Fibroblast of skin of right biceps (primary cell): ENCODE measurements at places on chromosomes 4 and X.

DNA sequence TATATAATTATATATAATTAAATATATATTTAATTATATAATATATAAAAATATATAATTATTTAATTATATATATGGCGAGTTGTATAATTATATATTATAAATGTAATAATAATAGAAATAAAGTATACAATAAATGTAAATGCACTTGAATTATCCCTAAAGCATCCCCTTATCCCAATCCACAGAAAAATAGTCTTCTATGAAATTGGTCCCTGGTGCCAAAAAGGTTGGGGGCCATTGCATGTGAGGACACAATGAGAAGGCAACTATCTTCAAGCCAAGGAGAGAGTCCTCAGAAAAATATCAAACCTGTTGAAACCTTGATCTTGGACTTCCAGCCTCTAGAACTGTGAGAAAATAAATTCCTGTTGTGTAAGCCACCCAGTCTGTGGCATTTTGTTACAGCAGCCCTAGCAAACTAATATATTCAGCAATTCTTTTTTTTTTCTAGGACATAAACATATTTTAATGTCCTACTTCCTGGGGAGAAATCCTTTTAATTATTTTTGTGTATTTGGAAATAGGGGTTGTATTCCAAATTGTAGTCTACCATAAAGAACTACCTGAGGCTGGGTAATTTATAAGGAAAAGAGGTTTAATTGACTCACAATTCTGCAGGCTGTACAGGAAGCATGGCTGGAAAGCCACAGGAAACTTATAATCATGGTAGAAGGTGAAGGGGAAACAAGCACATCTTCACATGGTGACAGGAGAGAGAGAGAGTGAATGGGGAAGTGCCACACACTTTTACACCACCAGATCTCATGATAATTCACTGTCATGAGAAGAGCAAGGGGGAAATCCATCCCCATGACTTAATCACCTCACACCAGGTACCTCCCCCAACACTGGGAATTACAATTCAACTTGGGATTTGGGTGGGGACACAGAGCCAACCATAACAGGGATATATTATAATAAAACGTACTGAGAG, 22.9 kb upstream of the CXCL2 start:
- no peak for DNase-seq

- DNase-seq: no peak
These were observed 39.4 kb downstream of the GEMIN8 start for GRCh38 chrX:13990126-13990800.

DNA sequence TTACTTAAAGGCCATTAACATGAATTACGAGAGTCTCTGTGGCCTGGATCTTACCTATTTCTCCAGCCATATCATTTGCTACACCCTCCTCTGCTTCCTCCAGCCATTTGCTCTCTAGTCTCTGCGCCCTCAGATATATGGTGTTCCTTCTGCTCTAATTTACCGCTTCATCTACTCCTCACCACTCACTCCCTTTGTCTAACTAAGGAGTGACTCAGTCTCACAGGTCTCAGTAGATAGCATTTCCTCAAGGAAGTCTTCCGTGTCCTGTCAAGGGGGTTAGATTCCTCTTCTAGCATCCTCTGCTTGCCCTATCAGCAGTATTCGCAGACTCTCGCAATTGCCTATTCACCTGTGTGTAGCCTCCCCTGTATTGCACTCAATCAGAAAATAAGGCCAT, 892.1 kb upstream of the INTU start:
- no peak for DNase-seq

DNA sequence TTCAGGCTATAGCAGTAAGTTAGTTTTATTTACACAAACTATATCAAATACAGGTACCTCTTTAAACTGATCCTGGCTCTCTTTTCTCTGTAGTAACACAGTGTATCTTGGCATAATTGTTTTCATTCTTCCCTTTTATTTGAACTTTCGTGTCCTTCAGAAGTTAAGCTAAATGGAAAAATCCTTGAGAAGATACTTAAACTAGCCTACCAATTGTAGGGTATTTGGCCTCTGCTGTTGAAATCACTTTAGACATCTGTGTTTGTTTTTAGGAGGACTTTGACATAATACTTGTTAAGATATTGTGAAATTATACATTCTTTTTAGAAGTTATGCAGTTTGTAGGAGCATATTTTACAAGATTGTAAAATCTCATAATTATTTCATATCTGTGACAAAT, 90.3 kb upstream of the GK2 start:
- DNase-seq: no peak

DNA sequence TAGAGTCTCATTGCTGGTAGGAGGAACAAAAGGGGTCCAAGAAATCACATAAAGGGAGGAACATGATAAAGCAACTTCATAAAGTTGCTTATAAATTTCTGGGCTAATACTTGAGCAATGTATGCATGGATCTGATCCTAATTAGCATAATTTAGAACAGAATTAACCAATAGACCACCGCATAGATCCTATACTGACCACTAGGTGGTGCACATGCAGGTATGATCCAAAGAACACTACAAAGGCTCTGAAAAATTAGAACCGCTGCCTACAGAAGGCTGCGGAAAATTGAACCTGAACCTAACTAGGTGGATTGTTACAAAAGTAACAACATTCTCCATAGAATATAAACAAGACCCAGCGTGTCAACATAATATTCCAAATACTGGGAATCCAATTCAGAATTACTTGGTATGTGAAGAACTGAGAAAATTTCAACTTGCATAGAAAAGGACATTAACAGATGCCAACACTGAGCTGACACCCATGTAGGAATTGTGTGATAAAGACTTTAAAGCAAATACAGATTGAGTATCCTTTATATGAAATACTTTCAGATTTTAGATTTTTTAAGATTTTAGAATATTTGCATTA, 23.3 kb downstream of the BRCC3 start:
- DNase-seq: peak; percentile 21

DNA sequence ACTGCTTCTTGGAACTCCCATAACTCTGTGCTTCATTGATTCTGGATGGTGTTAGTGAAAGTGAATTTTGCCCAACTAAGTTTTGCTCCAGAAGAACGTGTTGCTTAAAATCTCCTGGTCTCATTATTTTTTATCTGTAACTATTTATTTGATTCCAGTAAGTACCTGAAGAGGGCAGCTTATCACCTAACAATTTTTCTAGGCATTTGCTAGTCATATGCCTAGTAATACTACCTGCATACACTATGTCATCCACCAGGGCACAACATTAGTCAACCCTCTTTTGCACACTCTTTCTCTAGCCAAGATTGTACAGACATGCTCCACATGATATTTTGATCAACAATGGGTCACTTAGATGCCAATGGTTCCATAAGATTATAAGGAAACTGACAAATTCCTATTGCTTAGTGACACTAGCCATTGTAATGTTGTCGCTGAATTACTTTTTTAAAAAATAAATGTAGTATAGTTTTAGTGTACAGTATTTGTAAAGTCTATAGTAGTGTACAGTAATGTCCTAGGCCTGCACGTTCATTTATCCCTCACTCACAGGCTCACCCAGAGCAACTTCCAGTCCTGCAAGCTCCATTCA, 499.9 kb upstream of the AADAT start:
- DNase-seq: peak; percentile 41

- DNase-seq: peak; percentile 38
These were observed 78.8 kb downstream of the TMEM47 start for GRCh38 chrX:34578237-34578636.

DNA sequence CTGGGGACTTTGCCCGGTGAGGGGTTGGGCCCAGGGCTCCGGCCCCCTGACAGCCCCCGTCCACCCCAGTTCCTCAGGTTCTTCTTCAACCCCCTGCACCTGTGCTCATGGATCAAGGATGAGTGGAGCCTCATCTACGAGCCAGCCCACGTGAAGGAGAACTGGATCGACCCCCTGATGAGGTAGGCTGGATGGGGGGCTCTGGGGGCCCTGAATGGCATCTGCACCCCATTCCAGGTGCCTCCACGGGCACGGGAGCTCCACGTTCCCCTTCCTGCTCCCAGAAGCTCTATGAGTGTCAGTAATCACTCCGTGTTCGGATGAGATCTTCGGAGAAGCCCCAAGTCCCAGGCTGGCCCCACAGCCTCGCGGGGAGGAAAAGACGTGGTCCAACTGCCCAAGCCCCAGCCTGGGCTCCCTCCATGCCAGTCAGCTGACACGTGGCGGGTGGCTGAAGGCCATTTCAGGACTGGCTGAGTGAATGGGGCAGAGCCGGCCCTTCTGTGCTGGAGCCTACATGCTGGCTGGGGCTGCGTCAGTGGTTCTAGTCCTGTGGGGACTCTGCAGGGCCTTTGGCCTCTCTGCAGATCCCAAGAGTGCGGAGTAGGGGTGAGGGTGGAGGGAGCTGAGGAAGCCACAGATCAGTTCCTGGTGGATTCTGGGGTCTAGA, 24.4 kb downstream of the CFAP99 start:
- DNase-seq: no peak

DNA sequence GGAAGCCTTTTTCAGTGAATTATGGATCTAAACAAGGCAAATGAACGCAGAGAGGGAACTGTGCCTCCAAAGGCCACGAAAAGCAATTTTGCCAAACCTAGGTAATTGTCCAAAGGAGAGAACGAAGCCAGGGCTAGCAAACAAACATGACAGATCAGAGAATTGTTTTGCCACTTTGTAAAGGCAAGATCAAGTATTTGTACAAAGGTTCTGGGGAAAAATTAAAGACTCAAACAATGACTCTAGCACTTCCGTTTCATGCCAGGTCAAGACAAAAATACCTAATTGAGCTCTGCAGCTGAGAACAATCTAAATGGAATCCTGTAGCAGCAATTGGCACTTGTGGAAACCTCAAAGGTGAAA, 8.5 kb downstream of the RBM47 start:
- DNase-seq: no peak

- DNase-seq: no peak
These were observed 52.2 kb downstream of the PRDM5 start for GRCh38 chr4:120870279-120870673.

GRCh38 chr4:76055016-76055415, 19.1 kb upstream of the CXCL11 start:
- DNase-seq: no peak

DNA sequence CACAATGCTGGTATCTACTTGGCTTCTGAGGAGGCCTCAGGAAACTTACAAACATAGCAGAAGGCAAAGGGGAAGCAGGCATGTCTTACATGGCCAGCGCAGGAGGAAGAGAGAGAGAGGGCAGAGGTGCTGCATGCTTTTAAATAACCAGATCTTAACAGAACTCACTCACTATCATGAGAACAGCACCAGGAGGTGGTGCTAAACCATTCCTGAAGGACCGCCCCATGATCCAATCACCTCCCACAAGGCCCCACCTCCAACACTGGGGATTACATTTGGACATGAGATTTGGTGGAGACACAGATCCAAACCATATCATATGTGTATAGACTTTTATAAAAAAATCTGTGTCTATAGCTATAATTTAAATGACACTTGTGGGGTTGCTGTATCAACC, 48.6 kb upstream of the ERVMER34-1 start:
- no peak for DNase-seq

DNA sequence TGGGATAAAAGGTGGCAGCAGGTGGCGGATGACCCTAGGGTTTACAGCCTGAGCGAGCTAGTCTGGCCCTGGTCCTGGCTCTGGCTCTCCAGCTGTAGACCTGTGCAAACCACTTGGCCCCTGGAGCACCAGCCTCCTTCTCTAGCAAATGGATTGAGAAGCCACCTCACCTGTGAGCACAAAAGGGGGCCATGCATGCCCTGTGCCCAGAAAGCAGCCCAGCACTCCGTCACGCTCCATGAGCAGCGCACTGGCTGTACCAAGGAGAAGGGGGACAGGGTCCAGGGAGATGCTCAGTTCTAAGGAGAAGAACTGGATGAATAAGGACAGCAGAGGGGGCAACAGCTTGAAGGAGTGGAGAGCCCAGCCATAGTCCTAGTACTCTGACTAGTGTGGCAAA, 46.9 kb upstream of the C4orf50 start:
- DNase-seq: no peak

DNA sequence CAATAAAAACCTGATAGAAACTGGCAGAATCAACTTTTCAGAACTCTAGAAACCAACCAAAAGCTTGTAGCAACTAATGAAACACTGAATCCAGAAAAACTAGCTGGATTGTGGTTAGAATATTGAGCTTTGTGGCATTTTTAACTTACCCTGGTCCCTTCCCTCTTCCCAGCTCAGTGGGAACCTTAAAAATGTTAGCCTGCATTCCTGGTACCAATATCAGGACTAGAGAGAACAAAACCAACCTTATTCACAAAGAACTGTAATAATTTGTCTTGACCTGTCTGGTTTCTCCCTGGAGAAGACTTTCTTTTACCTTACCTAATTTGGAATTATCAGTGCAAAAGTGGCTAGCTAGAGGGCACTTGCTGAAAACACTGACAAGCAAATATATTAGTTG, 21.2 kb downstream of the SH3D19 start:
- DNase-seq: no peak

DNA sequence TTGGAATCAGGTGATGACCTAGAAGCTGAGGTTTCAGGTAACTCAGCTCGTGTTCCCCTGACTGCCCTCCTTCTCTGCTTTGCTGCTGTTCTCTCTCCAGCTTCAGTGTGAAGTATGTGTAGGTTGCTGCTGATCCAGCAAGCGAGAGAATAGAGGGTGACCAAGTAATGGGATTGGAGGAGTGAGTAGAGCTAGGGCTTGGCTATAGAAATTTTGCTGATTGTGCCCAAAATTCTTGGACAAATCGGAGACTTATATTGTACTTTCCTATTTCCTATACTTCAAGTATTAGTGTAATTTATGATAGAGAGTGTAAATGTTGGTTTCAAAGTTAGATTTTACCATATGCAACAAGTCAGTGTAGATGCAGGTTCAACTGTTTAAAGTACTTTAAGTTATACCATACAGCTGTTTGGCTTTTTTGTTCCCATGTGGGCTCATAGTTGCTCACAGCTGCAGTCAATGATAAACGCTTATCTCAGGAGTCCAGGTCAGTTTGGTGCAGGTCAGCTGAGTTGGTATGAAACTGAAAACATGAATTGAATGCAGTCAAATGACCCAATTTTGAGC, 48.0 kb downstream of the RAPGEF2 start:
- DNase-seq: no peak

- no peak for DNase-seq
These were observed 148.1 kb downstream of the TRIML1 start for GRCh38 chr4:188287169-188287894.

- no peak for DNase-seq
These were observed 149.3 kb upstream of the FABP2 start for GRCh38 chr4:119471259-119471658.

DNA sequence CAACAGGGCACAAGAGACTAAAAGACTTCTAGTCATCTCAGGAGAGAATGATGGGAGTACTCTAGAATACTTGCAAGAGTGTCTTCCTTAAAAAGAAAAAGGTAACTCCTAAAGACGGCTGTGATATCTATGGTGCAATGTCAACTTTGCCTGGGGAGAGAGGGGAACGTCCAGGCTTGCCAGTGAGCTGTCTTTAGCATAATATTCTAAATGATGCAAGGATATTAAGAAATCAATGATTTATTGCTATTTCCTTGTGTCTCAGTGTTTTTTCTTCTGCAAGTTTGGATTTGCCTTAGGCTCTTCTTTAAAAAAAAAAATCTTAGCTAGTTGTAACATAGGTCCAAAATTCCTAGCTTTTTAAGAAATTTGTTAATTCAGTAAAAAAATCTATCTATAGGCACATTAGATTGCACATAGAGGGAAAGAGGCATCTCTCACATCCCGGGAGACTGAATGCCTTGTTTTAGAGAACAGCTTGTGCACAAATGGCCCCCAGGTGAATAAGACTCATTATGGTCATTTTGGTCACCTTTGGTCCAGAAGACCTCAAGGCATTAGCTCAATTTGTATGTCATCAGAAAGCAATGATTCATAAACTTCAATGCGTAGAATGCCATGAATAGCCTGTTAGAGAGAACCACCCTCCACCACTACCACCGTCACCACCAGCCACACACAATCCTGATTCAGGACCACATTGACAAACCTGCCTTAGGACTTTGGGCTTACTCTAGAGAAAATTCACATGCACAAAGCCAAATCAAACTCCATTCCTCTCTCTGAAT, 104.1 kb downstream of the PALLD start:
- no peak for DNase-seq
